ENCODE measurements at places on chromosomes 1 and 21.

DNA sequence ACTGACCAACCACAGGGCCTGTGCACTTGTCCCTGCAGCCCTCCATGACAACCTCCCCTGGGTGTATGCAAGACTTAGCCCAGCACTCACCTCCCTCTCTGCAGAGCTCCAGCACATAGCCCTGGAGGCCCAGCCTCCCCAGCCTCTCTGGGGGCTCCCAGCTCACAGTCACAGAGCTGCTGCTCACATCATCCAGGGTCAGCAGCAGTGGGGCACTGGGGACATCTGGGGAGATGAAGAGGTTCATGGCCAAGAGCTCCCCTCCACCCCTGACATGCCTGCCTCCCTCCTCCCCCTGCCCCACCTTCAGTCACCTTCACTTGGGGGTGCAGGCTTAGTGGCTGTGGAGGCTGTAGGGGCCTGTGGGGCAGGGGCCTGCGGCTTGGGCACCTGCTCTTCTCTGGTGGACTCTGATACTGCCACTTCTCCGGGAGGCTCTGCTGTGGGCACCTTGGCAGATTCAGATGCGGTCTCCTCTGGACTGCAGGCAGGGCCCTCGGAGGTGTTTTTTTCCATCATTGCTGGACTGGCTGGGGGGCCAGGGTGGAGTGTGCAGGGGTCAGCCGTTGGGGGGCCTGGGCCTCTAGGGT lies at the start of gene MYBPH:
Gene MYBPH, minus strand, starts transcription at position 590 of the 590 bp plus-strand sequence. Its CDS starts 71 bp downstream, at position 519.
- DNase-seq = no peak

GRCh38 chr21:37208741-37209225 lies 58.4 kb downstream of the VPS26C start:
- no peak for DNase-seq

DNA sequence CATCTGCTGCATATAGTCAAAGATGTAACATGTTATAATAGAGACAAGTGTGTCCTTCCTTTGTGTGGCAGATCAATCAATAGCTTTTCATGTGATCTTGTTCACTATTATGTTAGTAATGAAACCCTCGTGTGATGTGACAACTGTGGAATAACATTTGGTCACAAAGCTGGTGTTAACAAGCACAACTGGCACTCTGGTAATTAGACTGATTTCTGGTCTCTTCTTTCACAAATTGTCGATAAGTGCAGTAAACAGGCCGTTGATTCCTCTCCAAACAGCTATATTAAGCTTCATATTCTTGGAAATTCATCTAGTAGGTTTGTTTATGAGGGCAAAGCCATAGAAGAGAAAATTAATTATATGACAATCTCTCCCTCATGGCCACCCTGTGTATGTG lies 616.7 kb upstream of the PTBP2 start:
- DNase-seq = no peak

DNA sequence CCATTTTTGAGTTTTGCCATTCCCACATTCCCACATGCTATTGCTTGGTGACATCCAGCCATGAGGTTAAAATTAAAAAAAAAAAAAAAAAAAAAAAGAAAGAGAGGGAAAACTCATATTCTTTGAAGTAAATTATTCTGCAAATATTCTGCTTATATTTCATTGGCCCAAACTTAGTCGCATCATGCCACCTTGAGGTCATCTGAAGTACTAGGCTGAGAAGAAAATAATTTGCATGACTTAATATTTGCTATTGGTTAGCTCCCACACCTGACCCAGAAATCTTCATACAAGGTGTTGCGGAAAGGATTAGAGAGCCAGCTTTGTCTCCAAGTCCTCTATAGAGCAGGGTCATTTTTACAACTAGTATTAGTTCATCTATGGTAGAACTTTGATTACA lies 2206.0 kb downstream of the MRPL39 start:
- DNase-seq = peak; percentile 57

DNA sequence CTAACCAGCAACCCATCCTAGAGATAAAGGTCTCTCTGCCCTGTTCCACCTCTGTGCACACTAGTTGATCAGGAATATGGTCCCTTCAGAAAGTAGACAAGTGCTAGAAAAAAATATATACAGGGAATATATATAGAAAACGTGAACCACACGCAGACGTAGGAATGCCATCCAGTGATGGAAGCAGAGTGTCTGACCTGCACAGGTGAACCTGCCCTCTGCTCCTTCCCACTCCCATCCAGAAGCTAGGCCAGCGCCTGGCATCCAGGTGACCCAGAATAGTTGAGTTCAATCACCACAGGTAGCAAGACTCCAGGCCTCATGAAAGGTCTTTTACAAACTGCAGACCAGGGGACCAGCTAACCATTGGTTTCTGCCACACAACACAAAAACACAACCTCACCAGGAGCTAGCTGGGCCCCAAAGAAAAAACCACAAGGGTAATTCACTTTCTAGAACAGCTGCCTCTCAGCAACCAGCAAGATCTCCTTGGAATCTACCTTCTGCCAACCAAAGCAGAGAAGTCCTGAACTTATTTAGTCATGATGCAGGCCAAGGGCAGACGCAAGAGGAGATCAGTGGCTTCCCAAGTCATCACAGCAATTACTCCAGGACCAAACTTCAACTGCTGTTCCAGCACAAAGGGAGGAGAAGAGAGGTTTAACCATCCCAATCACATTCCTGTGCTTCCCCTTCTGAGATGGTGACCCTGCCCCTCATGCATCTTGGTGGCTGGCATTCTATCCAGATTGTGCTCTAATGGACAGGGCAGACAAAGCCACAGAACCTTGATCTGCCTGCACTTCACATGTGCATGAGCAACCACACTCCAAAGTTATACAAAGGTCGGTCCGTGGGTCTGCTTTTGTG lies 53.0 kb downstream of the GPR161 start:
- DNase-seq = no peak

DNA sequence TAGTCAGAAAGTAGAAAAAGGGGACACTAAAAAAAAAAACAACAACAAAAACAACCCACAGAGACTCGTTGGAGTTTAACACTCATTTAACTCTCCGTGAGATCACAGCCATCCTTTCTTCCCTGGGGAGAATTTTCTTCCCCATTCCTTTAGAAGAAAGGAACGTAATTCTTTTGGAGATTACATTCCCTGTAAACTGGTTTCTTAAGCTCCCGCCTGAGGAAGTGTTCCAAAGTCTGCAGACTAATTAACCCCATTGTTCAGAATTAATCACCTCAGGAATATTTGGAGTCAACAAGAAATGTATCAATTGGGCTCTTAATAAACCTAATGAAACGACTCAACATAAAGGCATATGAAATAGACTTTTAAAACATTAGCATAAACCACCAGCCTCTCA lies 228.2 kb upstream of the CSF3R start:
- no peak for DNase-seq
